ENCODE measurements at places on chromosomes 16 and 17.

DNA sequence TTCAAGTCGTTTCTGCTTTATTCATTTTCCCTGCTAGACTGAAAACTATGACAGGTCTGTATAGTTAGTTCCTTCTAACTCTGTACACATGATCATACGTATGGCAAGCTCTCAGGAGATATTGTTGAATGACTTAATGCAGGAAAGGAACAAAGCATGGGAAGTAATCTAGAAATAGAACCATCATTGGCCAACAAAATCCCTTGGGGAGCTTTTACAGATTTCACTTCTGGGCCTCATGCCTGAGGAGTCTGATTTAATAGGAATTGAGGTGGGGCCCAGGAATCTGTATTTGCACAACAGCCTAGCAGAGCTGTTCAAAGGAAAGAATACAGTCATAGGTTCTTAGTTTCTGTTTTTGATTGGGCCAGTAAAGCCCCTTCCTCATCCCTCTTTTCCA lies 229.2 kb downstream of the MAP2K6 start:
- no peak for DNase-seq

DNA sequence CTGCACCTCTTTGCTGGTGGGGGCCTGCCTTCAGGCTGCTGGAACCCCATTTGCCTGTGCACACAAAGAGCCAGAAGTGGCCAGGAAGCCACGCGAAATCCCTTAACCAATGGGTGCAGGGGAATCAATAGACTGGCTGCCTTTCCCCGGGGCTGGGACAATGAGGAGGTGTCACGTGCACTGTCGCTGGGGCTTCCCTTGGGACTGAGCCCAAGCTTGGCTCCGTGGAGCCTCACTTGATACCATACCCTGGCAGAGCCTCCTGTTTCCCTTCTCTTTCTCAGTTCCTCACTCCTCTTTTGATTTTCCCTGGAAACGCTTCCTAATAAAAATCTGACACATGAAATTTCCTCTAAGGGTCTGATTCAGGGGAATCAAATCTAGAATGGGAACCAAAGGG lies 38.8 kb upstream of the C16orf82 start:
- DNase-seq, result no peak

DNA sequence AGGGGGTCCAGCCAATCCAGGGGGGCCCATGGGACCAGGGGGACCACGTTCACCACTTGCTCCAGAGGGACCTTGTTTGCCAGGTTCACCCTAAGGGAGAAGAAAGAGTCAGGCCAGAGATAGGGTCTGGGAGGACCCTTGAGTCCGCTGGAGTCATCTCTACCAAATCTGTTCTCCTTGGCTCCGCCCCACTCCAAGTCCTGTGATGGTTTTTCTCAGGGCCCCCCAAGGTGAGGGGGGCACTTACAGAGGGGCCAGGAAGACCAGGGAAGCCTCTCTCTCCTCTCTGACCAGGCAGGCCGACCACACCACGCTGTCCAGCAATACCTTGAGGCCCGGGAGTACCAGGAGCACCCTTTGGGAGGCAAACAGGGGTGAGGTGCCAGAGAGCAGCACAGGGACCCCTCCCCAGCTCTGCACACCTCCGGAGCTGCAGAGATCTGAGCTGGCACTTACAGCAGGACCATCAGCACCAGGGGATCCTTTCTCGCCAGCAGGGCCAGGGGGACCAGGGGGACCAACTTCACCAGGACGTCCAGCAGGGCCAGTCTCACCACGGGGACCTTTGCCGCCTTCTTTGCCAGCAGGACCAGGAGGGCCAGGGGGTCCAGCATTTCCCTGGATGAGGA lies 12.4 kb downstream of the COL1A1 start:
- no peak for DNase-seq

GRCh38 chr16:17359788-17360390 lies 110.9 kb downstream of the XYLT1 start:
- peak; percentile 36 for DNase-seq

DNA sequence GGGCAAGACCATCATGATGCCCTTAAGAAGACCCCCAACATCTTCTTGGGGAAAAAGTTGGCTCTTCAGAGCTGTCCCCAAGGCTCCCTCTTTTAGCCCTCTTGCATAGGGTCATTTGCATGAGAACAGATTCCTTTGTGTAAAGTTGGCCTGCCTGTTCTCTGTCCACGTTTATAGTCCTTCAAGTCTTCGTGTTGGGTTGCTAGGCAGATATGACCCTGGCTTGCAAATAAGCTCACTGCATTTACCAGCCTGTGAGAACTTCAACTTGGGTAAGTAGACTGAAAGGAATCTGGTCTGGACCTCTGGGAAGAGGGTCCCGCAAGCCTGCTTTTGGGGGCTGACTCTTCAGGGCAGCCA lies 2.9 kb downstream of the ARSG start:
- peak; percentile 25 for DNase-seq

DNA sequence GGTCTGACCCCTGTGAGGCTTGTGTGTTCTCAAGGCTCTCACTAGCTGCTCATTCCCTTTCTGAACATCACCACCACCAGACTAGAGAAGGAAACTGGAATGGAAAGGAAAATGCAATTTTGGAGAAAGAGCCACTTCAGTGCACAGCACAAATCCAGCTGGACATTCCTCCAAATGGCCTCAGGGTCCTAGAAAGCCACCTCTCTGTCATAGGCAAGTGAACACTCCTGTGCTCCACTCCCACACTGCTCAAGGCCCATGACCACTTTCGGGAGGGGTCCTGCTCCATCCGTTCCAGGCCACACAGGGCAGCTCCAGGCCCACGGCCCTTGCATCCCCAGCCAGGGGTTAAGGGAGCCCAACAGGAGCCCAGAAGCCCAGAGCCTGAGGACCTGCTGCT lies 2.6 kb downstream of the LRRC75A start:
- DNase-seq, result no peak

All from amniotic epithelial cell (primary cell).